ENCODE measurements at places on chromosomes 3 and 15.

GRCh38 chr3:191236646-191237045 is 37.6 kb downstream of the OSTN start:
- peak; percentile 36 for DNase-seq

DNA sequence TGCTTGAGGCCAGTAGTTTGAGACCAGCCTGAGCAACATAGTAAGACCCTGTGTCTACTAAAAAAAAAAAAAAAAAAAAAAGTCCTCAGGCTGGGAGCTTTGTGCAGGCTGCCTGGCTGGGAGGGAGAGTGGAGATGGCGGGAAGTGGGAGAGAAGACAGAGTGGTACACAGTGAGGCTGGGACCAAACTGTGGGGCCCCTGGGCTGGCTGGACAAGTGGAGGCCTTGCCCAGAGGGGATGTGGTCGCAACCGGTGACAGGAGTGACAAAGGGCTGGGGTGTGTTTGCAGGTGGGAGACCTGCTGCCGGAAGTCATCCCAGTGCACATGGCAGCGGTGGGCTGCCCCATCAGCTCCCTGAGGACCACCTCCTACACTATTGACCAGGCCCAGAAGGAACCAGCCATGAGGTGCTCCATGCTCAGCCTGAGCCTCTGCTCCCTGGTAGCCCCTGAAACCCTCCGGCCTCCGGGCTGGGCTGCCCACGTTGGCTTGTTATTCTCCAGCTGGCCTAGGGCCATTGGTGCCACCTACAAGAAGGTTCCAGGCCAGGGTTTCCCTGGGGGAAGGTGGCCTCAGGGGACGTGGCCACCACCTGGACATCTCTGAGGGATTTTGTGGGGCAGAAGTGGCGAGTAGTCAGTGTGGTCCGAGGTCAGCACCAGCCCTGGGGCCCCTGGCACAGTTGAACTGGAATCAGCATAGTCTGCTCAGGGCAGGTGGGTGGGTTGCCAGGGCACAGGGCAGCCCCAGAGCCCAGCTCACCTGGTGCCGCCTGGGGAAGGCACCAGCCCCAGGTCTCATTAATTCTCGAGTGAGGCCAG is 22.7 kb downstream of the ACAA1 start:
- DNase-seq = no peak

DNA sequence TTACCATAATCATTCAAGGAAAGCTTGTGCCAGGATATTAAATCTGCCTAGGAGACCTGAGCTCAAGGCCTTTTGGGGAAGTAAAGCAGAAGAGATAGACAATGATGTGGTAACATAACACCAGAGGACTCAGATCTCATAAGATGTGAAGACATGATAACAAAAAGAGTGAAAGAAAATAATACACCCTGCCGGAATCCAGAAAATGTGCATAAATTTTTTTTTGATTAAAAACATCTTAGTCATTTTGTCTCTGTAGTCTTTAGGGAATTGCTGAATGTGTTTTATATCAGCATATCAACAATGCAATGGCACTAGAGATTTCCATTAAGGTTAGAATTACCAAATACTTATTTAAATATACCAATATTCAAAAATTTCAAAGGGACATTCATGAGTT is 326.8 kb upstream of the ROBO1 start:
- DNase-seq = no peak

- DNase-seq = peak; percentile 72
These were observed 2.2 kb downstream of the BMF start for GRCh38 chr15:40106203-40107161.

DNA sequence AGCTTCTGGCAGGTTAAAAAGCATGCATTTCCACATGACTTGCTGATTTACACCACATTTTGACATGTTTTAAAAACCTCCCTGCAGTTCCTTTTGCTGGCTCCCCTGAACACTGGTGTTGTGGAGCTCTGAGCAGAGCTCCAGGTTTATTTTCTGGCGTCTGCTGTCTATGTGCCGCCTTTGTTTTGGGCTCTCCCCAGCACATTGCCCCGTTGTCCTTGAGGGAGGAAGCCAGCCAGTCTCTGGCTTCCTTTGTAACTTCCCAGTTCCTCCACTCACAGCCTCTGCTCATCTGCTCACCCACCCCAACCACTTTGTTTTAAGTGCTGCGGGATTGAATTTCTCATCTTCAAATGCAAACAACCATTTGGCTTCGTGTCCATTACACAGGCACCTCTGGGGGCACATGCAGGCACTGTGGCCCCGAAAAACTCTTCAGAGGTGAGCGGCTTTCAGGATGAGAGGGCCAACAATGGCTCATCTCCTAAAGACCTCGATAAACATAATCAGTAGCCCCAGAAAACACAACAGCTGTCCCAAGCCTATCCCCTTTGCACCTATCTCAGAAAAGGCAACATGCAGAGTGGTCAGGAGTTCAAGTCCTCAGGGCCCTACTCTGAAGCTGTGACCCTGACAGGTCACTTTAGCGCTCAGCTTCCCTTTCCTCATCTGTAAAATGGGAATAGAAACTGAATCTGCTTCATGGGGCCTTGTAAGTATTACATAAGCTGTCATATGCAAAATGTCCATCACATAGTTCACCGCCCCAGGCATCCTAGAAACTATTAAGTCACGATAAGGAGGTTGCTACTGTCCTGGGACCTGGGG is 1.3 kb upstream of the MEF2A start:
- peak; percentile 55 for DNase-seq

DNA sequence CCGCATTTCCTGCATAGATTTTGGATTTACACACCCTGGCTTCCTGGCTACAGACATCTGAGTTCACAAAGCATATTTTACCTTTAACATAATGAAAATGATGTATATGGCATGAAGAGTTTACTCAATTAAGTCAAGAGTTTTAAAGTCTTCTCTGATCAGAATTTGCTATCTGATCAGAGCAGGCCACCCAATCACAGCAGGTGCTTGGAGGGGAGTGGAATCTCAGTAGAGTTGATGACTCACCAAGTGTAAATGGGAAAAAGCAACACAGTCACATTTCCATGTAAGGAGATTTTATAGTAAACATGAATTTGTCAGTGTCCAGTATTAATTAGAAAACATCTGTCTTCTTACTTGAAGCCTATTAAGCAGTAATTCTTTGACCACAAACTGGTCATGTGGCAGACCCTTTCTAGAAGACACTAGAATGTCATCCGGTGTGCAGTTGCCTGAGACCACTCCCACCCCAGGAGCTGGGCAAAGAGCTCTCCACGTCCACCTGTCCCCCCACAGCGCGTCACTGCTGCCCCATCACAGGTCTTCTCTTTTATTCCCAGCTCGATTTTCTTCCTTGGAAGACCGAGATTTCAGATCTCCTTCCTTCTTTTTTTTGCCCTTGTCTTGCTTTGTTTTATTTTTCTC is 10.8 kb downstream of the MESD start:
- peak; percentile 67 for DNase-seq

GRCh38 chr3:17144665-17144993 is 259.9 kb downstream of the PLCL2 start:
- no peak for DNase-seq

- DNase-seq = peak; percentile 1
These were observed 99.5 kb upstream of the MCTP2 start for GRCh38 chr15:94131875-94132274.

DNA sequence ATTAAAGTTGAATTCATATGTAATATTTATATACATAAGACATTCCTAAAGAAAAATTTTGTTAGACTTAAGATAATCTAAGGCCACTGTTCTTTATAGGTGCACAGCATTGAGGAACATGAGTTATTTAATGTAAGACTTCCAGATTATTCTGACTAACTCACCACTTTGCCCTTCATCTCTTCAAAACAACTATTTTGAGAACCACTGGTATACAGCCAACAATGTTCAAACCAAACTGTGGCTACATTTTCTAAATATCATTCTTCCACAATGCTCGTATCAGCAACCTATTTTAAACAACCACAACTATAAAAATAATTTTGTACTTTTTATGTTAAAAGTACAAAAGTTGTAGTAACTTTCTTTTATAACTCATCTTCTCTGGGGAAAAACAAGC is 199.8 kb upstream of the ALCAM start:
- DNase-seq = peak; percentile 62

DNA sequence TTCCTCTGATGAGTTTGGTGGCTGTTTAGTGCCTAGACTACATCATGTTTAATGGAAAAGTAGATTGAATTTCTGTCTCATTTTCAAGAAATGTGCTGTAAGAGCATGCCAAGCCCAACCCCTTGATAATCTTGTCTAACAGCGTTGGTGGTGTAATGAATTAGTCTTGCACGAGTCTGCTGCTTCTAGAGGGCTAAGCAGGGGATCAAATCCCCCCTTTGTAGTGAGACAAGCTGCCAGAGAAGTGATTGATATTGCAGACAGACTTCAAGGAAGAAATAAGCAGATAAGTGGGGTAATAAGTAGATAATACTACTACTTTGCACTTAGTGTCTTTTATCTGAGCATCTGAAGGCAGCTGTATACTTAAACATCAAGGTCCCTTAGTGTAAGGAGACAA is 141.4 kb downstream of the TP63 start:
- DNase-seq = no peak

DNA sequence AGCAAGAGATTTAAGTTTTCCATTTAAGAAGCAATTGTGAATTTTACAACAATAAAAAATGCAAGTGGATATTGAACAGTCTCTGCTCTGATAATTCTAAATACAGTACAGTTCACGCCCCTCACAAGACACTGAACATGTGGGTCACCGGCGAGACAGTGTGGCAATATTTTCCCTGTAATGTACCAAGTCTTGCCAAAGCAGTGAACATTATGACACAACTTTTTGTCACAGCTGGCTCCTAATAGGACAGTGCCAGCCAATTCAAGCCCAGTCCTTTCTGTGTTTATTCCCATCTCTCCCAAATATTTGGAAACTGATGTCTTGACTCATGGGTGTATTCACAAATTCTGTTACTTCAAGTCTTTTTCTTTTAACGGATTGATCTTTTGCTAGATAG is 62.3 kb downstream of the PPARG start:
- DNase-seq = no peak

DNA sequence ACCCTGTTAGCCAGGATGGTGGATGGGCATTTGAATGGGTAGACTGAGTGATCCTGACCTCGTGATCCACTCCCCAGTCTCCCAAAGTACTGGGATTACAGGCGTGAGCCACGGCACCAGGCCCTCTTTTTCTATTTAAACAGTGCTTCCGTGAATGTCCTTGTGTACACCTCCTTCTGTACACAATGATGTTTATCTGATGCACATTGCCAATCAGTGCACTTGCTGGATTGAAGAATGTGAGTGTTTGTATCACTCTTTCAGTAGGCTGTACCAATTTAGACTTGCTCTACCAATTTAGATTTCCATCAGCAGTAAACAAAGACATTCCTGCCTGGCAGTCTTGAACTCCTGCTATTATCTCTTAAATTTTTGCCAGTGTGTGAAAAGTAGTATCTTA is 8.9 kb upstream of the ZNF619 start:
- DNase-seq = no peak

GRCh38 chr3:194073926-194074325 is 62.0 kb upstream of the HES1 start:
- no peak for DNase-seq
